Putamen (tissue), 1 donor: ENCODE measurements at places on chromosomes 5 and 9.

DNA sequence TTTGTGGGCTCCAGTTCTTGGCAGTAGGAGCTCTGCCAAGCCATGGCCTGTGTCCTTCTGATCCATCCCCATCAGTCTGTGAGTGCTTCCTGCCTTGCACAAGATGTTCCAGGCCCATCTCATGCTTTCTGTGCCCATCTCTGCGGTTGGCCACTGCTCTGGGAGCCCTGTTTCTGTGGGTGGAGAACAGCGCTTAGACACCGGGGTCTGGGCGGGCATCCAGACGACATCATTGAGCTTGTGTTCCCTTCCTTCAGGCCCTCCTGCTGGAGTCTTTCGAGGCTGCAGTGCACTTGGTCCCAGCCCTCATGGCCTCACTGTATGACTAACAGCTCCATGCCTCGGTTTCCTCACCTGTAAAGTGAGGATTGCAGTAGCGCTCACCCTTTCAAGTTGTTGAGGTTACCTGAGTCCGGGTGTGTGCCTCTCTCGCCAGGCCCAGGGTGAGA lies 14.9 kb upstream of the CARD19 start:
- DNase-seq, result no peak

- no peak for DNase-seq
These were observed 395.1 kb upstream of the RPS23 start for GRCh38 chr5:82673057-82673809.

GRCh38 chr5:147555176-147555575 lies 45.3 kb upstream of the DPYSL3 start:
- DNase-seq, result no peak

GRCh38 chr5:149410721-149411432 lies 31.8 kb upstream of the IL17B start:
- DNase-seq, result no peak

- DNase-seq, result no peak
These were observed 19.8 kb downstream of the FAXDC2 start for GRCh38 chr5:154830596-154830995.

DNA sequence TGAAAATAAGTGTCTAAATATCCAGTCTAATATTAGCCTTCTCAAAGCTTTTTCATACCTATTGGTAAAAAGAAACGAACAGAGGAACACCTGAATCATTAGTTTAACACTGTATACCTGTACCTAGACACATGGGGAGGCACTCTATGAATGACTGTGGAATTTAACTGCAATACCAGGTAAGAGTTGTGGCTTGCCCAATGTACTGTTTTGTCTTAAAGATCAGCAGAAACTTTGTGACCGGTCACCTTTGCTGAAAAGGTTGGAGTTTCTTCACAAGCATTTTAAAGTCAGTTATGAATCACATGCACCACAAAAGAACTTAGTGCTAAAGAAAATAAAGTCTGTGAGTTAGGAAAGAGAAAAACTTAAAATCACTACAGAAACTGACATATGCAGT lies 2.4 kb downstream of the PGGT1B start:
- no peak for DNase-seq

- no peak for DNase-seq
These were observed 205.7 kb downstream of the AGTPBP1 start for GRCh38 chr9:85536076-85536475.

DNA sequence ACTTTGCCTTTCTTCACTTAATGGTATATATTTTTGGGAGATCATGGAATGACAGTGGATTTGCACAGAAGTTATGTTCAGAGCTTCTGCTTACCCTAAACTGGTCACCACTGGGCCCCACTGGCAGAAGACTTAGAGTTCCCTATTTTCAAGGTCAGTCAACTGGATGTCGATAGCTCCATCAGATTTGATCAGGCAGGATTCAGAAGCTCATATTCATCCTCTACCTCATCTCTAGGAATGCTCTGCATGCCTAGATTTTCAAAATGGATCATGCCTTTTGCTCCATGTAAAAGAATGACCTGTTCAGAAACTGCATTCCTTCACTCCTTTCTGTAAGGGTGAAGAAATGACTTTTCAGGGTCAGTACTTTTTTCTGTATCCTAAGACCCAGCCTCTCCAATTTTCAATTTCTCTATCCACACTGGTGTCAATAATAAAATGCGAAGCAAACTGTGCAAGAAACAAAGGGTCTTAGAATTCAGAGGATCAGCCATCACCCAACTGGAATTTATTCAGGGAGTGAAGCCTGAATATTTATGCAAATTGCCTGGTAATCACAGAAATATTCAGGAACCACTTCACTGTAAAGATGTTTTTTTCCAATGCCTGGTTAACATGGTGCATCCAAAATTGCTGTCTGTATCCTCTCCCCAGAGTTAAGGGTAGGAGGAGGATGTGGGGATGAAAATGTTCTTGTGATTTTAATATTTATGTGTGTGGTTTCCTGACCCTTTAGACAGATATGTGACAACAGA lies 125.4 kb downstream of the DOCK2 start:
- no peak for DNase-seq

DNA sequence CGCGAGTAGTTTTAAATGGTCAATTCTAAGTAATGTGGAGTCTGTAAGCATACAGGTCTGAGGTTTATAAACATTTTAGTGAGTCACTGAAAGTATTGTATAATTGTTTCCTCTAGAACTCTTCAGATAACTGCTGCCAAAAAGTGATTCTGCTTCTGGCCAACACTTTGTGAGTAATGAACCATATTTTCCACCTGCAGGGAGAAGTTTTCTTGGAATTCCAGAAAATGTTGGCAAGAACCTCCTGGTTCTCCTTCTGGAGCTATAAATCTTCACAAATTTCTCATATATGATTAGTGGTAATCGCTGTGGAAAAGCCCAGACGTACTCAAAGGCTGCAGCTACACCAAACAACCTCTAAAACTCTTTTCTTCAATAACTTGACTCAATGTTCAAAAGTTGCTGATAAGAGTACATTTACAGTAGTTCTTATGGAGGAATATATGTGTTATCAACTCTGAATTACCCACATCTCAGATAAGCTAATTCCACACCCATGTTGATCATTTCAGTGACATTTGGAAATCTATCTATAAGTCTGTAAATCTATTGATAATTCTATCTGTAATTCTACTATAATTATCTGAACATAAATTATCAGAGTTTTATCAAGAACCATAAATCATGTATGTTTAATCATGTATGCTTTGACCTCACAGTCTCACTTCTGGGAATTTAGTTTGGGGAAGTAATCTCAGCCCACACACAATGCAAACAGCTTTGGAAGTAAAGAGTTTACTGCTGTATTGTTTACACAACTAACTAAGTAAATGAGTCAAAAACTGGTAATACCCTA lies 74.1 kb downstream of the FNBP1 start:
- no peak for DNase-seq

- no peak for DNase-seq
These were observed 36.0 kb downstream of the PRDM6 start for GRCh38 chr5:123124859-123125595.

- DNase-seq, result no peak
These were observed 42.3 kb downstream of the ZNF883 start for GRCh38 chr9:112969730-112970129.

- DNase-seq, result no peak
These were observed 453.4 kb upstream of the CTNND2 start for GRCh38 chr5:12357626-12358025.

GRCh38 chr9:98627296-98627695 lies 81.4 kb downstream of the GABBR2 start:
- no peak for DNase-seq

DNA sequence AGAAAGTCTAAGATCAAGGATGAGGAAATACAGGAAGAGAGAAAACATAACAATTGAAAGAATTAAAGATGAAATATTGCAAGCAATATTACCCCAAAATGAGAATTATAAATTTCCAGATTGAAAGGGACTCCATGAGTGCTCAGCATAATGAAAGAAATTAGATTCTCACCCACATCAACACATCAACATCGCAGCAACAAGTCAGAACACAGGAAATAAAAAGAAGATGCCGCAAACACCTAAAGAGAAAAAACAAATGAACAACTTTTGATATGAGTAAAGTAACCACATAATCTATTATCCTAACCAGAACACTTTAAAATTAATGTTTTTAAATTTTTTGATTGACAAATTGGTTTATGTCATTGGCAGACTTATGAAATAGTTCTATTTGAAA lies 318.3 kb upstream of the PTGER4 start:
- no peak for DNase-seq

GRCh38 chr9:119986205-119986604 lies 593.8 kb downstream of the CDK5RAP2 start:
- no peak for DNase-seq

DNA sequence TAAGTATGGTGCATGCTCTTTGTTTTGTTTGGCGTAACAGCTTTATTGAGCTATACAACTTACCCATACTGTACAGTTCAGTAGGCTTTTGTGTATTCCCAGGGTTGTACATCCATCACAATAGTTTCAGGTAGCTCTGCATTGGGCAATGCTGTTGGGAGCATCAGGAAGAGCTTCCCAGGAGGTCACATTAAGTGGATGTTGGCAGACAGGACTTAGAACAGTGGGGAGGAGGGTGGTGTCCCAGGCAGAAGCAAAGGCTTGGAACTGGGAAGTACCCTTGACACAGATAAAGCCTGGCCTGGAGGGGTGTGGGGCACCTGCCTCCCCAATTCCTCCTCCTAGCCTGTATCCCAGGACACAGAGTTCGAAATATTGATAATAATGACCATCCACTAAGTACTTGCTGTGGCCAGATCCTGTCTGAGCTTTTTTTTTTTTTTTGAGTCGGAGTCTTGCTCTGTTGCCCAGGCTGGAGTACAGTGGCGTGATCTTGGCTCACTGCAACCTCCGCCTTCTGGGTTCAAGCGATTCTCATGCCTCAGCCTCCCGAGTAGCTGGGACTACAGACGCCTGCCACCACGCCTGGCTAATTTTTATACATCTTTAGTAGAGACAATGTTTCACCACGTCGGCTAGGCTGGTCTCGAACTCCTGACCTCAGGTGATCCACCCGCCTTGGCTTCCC lies 1.3 kb downstream of the BBLN start:
- no peak for DNase-seq

DNA sequence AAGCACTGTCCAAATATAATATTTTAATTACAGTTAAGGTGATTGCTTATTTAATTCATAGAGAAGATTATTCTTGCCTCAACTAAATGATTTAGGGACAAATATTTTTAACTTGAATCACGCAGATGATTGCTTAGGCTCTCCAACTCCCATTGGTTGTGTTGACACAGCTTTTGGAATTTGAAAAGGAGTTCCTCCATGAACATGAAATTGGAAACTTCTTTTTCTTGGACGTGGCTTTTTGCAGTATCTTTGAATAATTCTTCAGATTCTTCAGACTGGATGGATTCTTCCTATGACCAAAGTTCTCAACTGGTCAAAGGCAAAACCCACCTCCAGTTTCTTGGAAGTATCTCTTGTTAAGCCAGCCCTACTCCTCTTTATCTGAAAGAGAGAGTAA lies 456.4 kb upstream of the KLF4 start:
- DNase-seq, result no peak

- DNase-seq, result no peak
These were observed 31.6 kb downstream of the TMEM161B start for GRCh38 chr5:88236866-88237642.

- DNase-seq, result no peak
These were observed 6.6 kb downstream of the POC5 start for GRCh38 chr5:75710637-75711036.

DNA sequence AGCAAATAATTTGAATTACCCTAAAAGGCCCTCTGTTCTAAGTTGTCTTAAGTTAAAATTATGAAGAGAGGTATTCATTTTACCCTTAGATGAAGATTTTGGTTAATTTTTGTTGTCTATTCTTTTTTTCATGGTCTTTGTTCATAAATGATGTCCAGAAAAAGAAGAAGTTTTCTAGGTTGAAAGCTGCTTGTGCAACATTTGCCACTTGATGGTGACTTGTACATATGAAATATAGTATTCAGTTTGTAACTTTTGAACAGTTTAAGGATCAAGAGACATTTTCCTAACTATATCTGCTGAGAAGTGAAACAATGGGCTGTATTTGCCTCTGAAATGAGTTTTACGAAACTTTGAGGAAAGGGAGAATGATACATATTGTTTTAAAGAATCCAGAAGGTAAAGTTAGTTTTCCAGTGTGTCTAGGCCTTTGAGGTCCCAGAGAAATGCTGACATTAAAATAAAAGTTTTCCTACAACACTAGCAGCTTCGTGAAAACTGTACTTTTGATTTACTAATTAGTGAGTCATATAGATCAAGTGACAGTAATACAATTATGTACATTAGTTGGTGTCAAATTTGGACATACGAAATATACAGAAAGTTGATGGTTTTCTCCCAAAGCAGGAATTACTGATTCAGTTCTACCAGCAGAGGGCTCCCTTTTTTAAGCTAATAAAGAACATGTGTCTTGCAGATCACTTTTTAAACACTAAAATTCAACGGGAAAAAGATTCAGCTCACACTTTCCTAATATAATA lies 70.5 kb downstream of the PIK3R1 start:
- DNase-seq, result peak; percentile 75

GRCh38 chr5:175001876-175002645 lies 277.7 kb downstream of the MSX2 start:
- DNase-seq, result no peak

DNA sequence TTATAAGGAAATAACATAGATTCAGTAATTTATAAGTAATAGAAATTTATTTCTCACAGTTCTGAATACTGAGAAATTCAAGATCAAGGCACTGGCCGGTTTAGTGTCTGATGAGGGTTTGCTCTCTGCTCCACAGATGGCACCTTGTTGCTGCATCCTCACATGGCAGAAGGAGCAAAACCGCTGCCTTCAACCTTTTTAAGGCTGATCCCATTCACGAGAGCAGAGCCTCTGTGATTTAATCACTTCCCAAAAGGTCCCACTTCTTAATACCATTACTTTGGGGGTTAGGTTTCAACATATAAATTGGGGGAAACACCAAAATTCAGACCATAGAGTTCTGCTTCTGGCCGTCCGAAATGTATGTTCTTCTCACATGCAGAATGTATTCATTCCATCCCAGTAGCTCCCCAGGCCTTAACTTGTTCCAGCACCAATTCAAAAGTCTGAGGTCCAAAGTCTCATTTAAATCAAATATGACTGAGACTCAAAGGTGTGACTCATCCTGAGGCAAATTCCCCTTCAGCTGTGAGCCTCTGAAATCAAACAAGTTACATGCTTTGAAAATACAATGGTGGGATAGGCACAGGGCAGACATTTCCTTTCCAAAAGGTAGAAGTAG lies 30.6 kb downstream of the BAAT start:
- no peak for DNase-seq

- DNase-seq, result no peak
These were observed 54.3 kb downstream of the ADGRV1 start for GRCh38 chr5:90612919-90613318.

DNA sequence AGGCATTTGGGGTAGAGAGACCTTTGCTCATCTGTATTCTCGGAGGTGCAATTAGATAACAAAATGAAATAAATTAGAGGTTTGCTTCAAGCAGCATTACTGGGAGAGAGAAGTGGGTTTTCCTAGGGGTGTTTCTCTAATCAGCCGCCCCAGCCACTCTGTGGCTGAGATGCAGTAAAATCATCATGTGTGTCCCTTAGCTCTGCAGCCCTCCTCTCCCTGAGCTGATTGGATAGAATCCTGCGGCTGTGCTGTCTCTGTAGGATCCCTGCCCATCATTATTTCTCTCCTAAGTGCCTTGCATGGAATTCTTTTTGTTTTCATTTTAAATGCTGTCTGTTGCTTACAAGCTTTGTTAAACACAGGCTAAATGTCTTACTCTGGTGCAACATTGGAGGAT lies 171.4 kb downstream of the SH3GL2 start:
- no peak for DNase-seq

GRCh38 chr9:137140151-137141012 lies 1.4 kb downstream of the GRIN1 start:
- DNase-seq, result peak; percentile 81
